ENCODE measurements at places on chromosomes 2 and 18.

DNA sequence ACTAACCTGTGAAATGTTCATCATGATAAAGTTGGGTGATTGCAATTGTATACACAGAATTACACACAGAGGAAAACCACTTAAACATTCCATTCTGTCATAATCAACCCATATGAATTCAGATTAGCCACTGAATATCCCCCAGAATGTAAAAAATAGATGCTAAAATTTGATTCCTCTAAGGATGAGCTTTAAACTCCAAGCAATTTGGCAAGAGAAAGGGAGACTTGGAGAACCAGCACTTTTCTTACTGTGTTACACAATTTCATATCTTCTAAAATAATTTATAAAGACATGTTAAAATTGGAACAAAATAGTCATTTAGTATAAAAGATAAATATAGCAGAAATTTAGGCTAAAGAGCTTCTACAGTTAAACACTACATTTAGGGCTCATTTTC is 146.3 kb upstream of the LMAN1 start:
- DNase-seq: no peak

GRCh38 chr2:127408807-127409099 is 9.5 kb upstream of the PROC start:
- no peak for DNase-seq

DNA sequence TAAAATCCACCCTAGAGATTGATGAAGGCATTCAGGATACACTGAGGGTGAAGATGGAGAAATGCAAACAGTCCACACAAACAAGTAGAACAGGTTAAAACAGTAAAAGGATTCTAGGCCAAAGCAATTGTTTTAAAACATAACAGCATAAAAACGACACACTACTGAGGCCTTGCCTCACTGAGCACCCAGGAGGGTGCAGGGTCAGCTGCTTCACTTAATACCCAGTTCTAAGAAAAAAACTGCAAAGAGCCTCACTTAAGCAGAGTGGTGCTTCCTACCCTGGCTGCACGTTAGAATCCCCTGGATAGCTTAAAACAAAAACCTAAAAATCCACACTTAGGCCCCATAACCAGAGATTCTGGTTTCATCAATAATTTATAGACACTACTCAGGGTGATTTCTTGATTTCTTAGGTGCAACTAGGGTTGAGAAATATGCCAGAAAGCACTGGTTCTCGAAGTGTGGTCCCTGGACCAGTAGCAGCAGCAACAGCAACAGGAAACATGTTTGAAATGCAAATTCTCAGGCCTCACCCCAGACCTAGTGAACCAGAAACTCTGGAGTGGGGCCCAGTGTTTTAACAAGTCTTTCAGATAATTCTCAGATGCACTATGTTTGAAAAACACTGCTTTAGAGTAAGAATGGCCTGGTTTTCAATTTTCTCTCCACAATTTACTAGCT is 279.1 kb downstream of the ZEB2 start:
- DNase-seq: no peak

DNA sequence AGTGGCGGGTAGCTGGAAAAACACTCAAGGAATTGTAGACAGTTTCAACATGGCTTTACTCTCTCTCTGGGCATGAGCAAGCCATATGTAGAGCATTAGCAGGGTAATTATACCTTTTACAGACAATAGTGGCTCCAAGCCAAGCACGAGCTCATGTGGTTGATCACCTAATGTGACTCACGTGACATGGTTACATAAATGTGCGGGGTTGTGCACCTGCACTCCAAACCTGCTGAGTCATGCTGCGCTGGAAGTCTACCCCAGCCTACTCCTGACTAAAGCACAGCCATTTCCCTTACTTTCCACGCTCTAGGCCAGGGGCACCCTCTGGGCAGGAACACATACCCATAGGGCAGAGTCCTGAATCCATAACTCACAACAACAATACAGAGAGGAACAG is 232.8 kb downstream of the MBD5 start:
- DNase-seq: no peak

DNA sequence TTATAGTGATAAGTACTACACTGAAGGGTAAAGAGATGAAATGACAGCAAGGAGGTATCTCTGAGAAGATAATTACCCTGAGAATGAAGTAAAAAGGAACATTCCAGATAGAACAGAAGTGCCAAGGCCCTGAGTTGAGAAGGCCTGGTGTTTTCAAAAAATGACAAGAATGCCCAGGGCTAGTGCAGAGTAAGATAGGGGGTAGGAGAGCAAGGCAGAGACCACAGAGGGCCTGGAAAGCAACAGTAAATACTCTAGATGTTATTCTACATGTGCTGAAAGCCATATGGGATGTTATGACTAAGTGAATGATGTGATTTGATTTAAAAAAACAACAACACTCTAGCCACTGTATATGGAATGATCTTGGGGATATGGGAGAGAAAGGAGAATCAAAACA is 52.3 kb downstream of the BAZ2B start:
- no peak for DNase-seq

- DNase-seq: no peak
These were observed 107.6 kb downstream of the BIRC6 start for GRCh38 chr2:32464431-32464830.

- DNase-seq: no peak
These were observed 37.5 kb upstream of the SEMA4C start for GRCh38 chr2:96907115-96908041.

DNA sequence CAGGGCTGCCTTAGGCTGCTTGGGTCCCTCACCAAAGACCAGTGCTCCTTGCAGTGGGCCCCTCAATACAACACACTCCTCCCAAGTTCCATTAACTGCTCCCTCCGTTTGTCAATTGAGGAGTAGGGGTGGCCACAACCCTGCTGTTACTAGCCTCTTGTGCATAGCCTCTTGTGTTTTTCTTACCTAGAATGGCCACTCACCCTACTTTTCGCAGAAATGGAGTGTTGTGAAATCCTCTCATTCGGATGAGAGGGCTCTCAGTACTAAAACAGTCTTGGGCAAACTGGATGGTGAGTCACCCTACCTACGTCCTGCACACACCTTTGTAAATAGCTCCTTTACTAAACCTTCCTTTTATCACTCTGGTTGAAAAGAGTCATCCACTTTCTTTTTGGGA is 253.9 kb downstream of the OSR1 start:
- DNase-seq: no peak

Data from NCI-H1417 treated with DMSO at 0.1 percent for 48 hours (cell line).